Right cardiac atrium (tissue), 5 donors: ENCODE measurements at places on chromosomes 2 and 18. TPM values are rescaled to one million over a fixed set of nuclear protein-coding genes. Genes with fewer than 3 reads are reported as not detected.

RNF152 gene
- polyA plus RNA-seq: 3.6 TPM

DNA sequence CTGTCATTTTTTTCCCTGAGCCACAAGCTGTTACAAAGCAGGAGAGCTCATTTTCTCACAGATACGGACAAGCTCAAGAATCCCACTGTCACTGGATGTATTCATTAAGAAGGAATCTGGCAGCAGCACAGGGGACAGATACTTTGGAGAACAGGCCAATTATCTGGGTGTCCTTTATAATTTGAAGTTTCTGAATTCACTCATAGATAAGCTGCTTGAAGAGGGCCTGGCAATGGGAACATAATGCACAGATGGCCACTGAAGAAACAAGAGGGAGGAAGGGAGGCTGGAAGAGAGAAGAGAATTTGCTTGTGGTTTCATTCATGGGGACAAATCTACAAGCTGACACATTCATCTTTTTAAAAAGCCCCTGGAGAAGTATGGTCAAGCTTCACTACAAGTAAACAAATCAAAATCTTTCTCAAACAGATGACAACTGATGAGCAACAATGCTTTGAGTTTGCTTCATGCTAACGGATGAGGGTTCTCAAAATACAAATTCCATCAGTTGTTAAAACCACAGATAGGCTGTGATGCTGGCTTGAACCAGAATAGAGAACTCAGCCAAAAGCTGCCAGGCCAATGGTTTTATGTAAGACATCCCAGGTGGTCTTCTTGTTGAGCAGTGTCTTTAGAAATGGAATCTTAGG lies 11.9 kb downstream of the BCL2 start:
- DNase-seq: no peak

GRCh38 chr2:53609551-53609950 lies 158.1 kb upstream of the CHAC2 start:
- DNase-seq: no peak

GRCh38 chr2:108612153-108612513 lies 77.9 kb downstream of the LIMS1 start:
- DNase-seq: no peak

- no peak for DNase-seq
Measured at GRCh38 chr2:226445216-226445861, 354.3 kb downstream of the IRS1 start.

- no peak for DNase-seq
Measured at GRCh38 chr2:222465746-222466145, 41.4 kb downstream of the SGPP2 start.
